ENCODE measurements at places on chromosomes 5 and 9. TPM values are rescaled to one million over a fixed set of nuclear protein-coding genes. Genes with fewer than 3 reads are reported as not detected.

The RNF183 gene
- total RNA-seq: not detected

The MAMDC4 gene
- 1.8 TPM for total RNA-seq

The MLANA gene
- total RNA-seq: not detected

The IFNA13 gene
- not detected for total RNA-seq

The SLC22A4 gene
- total RNA-seq: 4.1 TPM

The PITX1 gene
- 31.5 TPM for total RNA-seq

The SLC46A2 gene
- total RNA-seq: not detected

The PCDHGB1 gene
- total RNA-seq: 2.1 TPM

The PPP1R26 gene
- 19.0 TPM for total RNA-seq

The FGF10 gene
- not detected for total RNA-seq

The PCDHGA2 gene
- total RNA-seq: 0.66 TPM

The OR1Q1 gene
- not detected for total RNA-seq

The FIBCD1 gene
- total RNA-seq: 14.4 TPM

The EGR1 gene
- 7.2 TPM for total RNA-seq

The CMBL gene
- 22.2 TPM for total RNA-seq

The XRCC4 gene
- 12.3 TPM for total RNA-seq

The INSYN2B gene
- total RNA-seq: 0.64 TPM

The UBE2QL1 gene
- 0.15 TPM for total RNA-seq

The WWC1 gene
- total RNA-seq: 87.1 TPM

The SLC34A1 gene
- not detected for total RNA-seq

The FOXD4L4 gene
- not detected for total RNA-seq

The CXCL14 gene
- 0.12 TPM for total RNA-seq

The CATSPER3 gene
- total RNA-seq: 0.49 TPM

The C1QTNF2 gene
- total RNA-seq: 0.07 TPM

The CORO2A gene
- 1.1 TPM for total RNA-seq

The PCDHGA3 gene
- total RNA-seq: 0.02 TPM

The TMOD1 gene
- total RNA-seq: 3.0 TPM

The DOCK8 gene
- 0.55 TPM for total RNA-seq

The SURF1 gene
- 40.7 TPM for total RNA-seq

The TMEM215 gene
- not detected for total RNA-seq

The NR5A1 gene
- total RNA-seq: 0.05 TPM

The PCDHGA6 gene
- total RNA-seq: 0.39 TPM

The MEIKIN gene
- total RNA-seq: not detected

The AGXT2 gene
- not detected for total RNA-seq

The IL3 gene
- not detected for total RNA-seq

The ACTBL2 gene
- 0.05 TPM for total RNA-seq

The APBB3 gene
- total RNA-seq: 6.7 TPM

The CEP72 gene
- 8.9 TPM for total RNA-seq

The KIF2A gene
- 41.1 TPM for total RNA-seq

The LPAR1 gene
- total RNA-seq: 10.2 TPM

The IFNK gene
- total RNA-seq: not detected

The LCN1 gene
- total RNA-seq: not detected

The FOXD4 gene
- 0.58 TPM for total RNA-seq

The PCDHA11 gene
- 0.07 TPM for total RNA-seq

The SYK gene
- total RNA-seq: 0.01 TPM

The HEMGN gene
- not detected for total RNA-seq
